ENCODE measurements at places on chromosomes 2 and 18.

DNA sequence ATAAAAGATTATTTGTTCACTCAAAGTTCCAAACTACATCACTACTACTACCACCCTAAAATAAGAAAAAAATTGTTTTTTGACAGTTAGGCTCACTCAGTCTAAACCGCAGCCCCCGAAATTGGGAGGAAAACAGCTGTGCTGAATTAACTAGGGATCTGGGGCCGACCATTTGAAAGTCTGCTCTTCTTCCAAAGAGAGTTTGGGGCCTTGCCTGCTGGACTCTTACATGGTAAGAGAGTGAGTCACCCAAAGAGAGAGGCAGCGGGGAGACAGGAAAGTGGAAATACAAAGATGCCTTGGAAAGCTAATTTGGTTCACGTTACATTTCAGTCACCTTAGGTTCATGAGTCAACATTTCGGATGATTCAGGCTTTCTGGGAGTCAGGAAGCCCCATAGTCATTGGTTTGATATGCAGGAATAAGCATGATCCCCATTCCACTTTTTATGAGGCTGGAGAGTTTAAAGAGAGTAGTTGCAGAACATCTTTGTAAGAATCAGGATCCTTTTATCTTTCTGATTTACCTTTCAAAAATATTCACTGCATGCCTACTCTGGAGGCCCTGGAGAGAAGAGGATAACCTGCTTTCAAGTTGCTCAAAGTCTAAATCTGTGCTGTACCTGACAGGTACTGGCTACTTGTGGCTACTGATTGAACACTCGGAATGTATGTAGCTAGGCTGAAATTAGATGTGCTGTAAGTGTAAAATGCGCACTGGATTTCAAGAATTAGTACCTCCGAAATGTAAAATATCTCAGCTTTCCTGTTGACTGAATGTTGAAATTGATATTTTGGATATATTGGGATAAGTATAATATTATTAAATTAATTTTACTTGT is 995 bp upstream of the RTN4 start:
- no peak for DNase-seq

DNA sequence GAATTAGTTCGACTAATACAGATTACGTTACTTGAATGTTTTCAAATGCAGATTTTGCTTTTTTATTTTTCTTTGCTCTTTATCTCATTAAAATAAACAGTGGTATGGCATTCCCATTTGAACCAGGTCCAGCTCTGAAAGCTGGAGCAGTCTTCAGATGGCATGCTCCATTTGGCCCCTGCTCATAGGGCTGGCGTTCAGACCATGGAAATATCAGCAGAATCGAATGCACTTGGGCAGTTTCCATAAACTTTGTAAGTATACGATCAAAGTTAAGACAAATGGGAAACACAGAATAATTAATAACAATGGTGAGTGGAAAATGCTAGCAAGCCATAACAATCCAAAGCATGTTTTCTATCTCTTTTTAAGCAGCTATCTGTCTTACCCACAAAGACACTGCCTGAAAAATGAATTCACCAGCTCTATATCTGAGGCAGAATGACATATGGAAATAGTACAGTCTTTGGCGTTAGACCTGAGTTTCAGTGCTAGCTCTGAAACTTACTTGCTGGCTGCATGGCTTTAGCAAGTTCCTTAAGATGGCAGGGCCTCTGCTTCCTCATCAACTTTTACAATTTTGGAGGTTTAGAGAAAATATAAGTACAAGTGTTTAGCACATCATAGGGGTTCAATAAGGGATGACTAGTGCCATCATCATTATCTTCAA is 131.6 kb downstream of the BCL2 start:
- DNase-seq: no peak

DNA sequence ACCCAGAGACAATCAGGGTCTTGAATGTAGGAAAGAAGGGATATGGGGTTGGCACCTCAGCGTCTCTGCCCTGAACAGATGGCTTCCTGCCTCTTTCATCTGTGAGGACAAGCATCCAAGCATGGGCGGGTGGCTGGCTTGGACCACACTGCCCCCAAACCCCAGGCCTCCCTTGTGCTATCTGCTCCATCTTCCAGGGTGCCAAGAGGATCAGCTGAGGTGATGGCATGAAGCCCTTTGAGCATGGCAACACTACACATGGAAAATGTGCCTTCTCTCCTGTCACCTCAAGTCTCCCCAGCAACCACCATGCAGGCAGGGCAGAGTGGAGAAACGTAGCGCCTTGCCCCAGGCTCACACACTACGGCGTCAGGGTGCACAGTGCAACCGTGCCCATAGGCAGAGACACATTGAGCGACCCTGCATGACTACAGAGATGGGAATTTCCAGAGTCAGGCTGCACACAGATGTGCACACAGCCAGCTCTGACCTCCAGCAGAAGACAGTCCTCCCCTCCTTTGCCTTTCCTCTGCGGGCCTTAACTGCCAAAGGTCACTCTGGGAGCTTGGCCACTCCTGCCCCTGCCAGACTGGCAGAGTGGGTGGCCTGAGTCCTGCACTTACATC is 1.5 kb downstream of the KCNIP3 start:
- no peak for DNase-seq

- no peak for DNase-seq
Measured at GRCh38 chr2:54845514-54845913, 122.1 kb downstream of the EML6 start.

DNA sequence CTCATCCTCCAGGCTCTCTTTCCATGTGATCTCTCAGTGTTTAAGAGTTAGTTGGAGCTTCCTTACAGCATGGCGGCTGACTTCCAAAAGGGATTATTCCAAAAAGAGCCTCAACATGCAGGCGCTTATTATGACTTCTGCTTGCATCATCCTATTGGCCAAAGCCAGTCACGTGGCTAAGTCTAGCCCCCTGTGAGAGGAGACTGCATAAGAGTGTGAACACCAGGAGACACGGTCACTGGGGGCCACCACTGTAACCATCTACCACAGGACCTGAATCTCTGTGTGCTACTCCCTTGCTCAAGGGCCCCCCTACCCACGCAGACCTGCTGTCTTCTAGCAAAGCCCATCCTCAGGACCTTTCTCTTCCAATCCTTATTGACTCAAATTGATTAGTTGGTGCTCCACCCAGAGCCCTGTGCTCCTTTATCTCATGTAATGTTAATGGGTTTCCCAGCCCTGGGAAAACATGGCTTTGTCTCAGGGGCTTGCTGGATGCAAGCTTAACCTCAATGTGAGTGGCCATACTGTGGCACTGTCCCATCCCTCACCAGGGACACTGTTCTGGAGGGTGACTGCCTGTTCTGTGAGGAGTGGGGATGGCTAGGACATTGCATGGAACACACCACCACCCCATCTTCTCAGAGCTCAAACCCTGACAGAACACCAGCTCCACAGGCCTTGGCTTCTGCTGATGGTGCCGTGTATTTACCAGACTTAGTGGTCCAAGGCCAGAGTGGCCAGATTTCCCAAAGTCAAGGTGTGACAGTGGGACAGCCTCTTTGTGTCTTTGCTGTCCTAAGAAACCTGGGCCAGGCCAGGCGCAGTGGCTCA is 4.2 kb downstream of the IL1RN start:
- DNase-seq: no peak

GRCh38 chr2:29259221-29259620 is 144.0 kb downstream of the CLIP4 start:
- no peak for DNase-seq

DNA sequence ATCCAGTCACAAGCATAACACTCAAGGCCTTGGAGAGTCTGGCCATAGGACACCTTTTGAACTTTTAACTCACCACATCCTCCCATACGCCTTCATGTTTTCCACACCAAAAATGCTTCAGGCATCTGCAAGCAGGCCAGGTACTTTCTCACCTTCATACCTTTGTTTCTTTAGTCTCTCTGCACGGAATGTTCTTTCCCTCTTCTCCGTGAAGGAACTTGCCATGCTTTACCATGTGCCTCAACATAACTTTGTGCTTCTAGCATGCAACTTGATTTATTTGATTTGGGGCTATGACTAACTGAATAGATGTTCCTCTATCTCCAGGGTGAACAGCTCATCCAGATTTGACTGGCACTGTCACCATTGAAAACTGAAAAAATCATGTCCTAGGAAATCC is 141.7 kb upstream of the ACVR2A start:
- DNase-seq: no peak

GRCh38 chr2:44051593-44052347 is 56.0 kb upstream of the LRPPRC start:
- no peak for DNase-seq

DNA sequence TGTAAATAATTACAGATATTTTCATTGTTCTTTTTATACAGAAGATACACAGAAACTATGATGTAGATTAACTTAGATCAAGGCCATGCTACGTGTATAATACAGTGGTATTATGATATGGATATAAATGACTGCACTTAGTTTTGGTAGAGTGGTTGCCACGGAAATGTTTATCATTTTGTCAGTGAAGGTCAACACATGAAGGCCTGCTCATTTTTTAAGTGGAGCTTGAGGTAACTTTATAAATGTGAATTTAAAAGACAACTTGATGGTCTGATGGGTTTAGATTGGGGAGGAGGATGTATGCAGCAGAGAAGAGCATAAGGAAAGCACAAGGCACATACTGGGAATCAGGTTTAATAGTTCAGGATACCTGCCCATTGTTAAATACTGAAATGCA is 14.4 kb upstream of the BBS5 start:
- no peak for DNase-seq

DNA sequence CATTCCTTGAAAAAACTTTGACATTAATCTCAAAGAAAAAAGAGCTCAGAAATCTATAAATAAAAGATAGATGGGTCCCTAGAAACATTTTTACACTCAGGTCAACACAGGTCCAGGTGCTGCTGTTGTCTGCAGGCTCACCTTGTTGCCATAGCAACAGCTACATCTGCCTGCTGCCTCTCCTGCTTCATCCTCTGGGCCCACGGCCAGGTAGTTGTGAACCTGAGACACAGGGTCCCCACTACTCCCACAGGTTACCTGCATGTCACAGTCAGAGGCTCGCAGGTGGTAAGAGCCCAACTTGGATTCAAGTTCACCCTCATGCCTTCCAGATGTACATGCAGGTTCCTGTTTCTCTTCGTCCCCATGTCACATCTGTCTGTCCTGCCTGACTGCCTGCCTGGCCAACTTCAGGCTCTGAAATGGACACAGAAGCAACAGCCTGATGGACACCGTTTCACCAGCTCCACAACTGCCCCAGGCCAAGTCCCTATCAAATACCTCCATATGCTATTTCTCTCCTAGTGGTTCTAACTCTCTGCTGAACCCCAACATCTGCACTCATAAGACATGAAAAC is 88.3 kb upstream of the SALL3 start:
- no peak for DNase-seq

DNA sequence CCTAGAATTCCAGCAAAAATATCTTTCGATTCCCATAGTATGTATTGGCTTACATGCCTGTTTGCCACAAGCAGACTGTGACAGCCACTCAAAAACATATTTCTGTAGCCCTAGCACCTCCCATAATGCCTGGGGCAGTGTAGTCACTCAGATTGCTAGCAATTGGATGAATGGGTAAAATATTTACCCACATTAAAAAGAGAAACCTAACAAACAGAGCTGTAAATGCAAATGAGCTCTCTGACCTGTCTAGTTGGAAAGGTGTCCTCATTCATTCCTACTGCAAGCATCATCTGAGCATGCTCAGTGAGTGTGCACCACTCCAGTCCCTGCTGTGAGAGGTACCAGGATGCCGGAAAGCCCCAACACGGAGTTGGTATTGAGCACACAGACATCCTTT is 234.0 kb upstream of the RAB12 start:
- DNase-seq: no peak

- DNase-seq: no peak
Measured at GRCh38 chr18:2984091-2984490, 28.9 kb downstream of the LPIN2 start.

GRCh38 chr18:7360606-7361170 is 129.8 kb downstream of the LRRC30 start:
- no peak for DNase-seq

DNA sequence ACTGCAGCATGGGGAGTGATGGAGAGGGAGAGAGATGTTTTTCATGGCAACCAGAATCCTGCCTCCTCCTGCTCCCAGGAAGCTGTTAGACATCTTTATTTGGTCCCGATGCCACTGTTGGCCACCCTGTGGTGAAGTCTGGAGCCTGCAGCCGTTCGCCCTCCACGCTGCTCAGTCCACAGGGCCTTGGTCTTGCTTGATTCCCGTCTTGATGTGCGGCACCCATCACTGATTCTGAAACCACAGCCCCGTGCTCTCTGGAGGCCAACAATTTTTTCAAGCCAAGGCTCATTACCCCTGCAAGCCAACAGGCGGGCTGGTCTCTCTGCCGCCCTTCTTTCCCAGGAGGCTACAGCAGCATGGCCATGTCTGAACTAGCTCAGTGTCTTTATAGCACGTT is 24.5 kb downstream of the SIGLEC15 start:
- no peak for DNase-seq

DNA sequence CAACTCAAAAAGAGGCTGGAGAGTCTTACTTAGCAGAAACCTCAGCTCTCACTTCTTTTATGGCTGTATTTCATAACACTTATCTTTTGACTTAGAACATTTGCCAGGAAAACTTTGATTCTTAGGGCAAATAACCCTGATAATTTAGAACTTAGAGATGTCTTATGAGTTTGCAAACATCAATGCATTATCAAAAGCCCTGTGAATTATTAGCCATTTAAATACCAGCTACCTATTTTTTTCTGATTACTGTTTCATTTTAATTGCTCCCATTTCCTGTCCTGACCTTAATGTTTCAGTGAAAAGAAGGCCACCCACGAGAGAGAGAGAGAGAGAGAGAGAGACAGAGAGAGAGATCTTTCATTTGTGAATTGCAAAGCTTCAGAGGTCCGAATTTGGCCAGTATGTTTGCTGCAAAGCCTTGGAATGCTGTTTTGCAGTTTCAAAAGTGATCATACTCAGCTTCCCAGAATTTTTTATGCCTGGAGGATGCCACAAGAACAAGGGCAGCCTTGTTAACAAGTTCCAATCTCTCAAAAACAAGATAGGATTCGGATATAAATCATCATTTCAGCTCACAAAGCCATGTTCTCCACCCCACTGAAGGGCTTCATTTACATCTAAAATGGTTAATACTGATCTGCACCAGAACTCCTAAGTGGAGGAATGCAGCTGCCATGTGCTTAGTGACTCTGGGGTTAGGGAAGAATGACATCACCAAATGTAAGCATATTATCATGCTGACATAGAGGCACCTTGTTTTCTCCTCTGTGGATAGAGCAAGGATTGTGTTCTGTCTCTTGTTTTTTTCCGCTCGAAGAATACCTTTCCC is 478.2 kb downstream of the ARHGAP15 start:
- no peak for DNase-seq

DNA sequence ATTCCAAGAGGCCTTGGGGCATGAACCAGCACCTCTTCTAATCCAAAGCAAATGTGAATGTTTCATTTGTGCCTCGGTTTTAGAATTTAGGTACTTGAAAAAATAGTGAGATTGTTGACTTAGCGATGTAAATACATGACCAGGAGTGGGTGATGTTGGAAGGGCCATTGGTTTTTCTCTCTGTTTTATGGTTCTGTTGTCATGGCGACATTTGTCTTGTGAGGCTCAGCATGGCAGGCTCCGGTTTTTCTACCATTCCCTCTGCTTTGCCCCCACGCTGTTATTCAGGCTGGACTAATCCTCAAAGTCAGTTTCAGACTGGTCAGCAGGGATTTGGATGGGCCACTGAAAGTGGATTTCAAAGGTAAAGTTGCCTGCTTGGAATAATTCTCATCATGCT is 255.4 kb downstream of the ALPK2 start:
- DNase-seq: no peak

Measured in activated CD4-positive, alpha-beta T cell treated with anti-CD3 and anti-CD28 coated beads, Interleukin-2, amount 50 U/mL, for 24 hours (primary cell).